ENCODE measurements at places on chromosomes 7 and 10. TPM values are rescaled to one million over a fixed set of nuclear protein-coding genes. Genes with fewer than 3 reads are reported as not detected.

DNA sequence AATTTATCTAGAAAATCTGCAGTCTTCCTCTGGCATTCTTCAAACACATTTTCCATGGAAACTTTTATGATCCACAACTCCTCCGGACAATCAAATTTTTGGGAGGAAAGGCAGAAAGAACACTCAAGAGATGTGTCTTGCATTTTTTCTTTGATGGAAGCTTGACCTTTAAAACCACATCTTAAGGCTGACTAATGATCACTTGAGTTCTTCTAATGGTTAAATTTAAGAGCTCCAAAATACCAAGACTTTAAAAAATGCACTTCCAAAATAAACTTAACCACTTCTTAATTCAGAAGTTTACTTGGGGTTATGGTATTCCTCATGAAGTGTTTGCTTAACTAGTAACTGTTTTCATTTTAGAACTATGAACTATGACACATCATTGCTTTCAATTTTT, 43.3 kb downstream of the ETV1 start:
- DNase-seq: no peak

DNA sequence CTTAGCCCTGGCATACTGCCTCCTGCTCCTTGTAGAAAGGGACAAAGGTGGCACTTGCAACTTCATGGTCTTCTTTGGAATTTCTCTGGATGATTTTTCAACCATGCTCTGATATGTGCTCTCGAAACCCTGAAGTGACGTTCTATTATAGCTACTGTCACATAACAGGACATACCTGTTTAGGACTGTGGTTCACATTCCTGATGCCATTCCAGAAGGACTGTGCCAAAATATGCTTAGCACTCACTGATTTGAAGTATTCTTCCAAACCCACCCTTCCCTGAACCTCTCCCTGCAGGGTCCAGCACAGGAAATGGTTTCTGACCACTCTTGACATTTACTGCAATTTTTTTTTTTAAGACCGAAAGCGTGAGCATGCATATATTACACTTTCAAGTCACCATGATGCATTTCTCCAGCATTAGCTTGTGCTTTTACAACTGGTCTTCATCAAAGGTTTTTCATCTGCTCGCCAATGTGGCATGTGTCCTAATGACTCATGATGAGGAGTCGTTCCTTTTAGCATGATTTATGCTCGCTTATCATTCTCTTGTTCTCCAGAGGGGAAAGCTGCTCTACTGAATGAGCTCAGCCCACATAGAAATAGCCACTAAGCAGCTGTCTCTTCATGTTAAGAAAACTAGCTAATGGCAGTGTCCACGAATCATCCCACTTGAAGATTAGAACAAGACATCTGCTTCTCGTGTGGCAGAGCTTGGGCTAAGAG, 135.2 kb downstream of the ADAM12 start:
- no peak for DNase-seq

- DNase-seq: peak; percentile 14
Observed at GRCh38 chr7:142603870-142604448, 145.3 kb upstream of the PRSS1 start.

Gene MTG1
- total RNA-seq: 48.7 TPM

Gene NCF1
- 1.1 TPM for total RNA-seq

DNA sequence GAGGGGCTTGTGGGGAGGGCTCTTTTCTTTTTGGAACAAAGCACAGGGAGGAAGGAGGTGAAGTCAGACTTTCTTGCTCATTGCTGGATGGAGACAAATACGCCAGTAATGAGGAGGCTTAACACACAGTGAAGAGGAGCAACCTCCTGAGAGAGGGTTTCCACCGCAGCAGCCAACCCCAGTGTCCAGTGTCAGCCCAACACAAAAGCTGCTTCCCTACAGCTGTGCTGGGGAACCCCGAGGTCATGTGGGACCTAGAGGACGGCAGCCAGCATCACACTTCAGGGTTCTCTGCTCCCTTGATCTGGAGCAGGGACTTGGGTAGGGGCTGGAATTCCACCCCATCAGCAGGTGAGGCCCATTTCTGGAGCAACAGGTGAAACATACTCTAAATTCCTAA, 7.7 kb downstream of the BLNK start:
- no peak for DNase-seq

DNA sequence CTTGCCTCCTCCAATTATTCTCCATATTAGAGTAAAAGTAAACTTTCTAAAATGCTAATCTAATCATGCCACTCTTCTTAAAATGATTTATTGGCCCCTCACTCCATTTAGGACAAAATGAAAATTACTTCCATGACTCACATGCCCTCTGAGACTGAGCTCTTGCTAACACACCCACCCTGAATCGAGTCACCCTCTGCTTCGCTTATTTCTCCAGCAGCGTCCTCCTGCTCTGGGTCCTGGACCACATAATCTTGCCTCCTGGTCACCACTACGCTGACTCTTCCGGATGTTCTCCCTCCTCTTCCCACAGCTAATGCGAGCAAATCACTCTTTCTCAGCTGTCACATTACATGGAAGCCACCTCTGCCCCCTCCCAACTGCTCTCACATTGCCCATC, 384.0 kb upstream of the FZD8 start:
- no peak for DNase-seq

DNA sequence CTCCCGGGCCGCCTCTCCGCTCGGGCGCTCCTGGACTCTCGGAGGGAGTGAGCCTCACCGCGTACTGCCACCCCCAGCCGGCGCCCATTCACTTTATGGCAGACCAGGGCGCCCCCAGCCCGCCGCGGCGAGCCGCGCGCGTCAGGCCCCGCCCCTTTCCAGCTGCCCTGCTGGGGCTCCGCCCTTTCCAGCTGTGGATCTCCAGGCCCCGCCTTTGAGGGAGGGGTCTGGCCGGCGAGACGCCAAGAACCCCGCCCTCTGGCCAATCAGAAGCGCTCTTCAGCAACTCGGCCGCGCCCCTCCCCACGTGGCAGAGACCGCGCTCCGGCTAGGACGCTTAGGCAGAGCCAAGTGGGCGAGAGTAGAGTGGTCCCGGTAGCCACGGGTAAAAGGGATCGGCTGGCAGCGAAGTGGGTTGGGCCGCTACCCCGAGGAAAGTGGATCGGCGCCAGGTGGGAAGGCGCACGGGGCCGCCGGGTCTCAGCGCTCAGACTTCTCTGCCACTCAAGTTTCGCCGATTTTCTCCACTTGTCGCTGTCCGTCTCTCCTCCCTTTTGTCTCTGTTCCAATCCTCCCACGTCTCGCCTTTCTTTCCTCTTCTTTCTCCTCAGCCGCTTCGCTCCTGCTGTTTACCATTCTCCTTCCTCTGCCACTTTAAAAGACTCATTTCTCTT, at the start of gene PITX3:
PITX3 (minus strand) TSS at position 69 of the 674 bp plus-strand sequence. CDS start 9,432 bp downstream, outside the sequence.
- peak; percentile 82 for DNase-seq

Measured in T-helper 17 cell (primary cell).